ENCODE measurements at places on chromosomes 3 and 15. TPM values are rescaled to one million over a fixed set of nuclear protein-coding genes. Genes with fewer than 3 reads are reported as not detected.
A peak's percentile ranks its signal among the peaks of the same experiment; 100 is the strongest.

DNA sequence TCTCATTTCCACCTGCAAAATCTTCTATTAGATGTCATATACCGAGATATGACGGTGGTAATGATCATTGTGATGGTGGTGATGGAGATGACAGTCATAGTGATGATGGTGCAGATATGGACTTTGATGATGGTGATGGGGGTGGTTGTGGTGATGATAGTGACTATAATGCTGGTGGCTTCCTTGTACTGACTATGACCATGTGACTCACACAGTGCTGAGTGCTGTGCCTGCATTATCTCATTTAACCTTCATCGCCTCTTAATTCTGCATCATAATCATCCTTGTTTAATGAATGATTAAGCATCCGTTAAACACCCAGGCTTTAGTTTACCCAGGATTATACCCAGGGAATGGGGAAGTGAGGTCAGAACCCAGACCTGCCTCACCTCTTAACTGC is 331.7 kb downstream of the FEZF2 start:
- DNase-seq: no peak

- no peak for DNase-seq
These were observed 58.5 kb downstream of the RPL22L1 start for GRCh38 chr3:170811515-170811914.

DNA sequence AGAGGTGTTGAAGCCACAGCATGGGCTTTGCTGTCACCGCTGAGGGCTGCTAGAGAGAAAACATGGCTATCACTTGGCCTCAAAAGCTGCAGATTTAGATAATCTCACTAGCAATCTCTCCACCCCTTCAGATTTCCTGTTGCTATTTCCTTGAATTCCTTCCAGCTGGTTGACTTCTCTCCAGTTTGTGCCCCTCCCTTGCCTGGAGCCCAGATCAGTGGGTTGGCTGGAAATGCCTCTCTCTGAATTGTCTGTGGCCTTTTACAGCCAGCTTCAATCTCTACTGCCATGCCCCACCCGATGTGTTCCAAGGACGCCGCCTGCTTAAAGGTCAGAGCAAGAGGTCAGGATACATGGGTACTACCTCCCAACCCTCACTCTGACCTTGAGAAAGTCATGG is 294.1 kb downstream of the NTRK3 start:
- DNase-seq: no peak

DNA sequence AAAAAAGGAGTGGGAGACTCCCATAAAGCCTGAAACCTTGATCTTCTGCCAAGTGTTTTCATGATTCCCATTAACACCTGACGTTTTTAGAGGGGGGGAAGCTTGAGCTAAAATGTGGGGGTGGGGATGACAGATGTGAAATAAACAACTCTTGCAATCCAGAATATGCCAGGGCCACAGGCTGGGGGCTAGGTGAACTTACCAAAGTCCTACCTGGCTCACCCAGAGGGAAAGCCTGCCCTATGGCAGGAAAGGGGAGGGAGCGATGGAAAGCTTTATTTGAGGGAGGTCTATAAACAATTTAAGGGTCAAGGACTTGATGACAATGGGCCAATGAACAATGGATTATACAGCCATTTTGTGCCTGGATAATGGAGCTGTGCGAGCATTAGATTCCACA is 108.3 kb downstream of the LRIG1 start:
- no peak for DNase-seq

DNA sequence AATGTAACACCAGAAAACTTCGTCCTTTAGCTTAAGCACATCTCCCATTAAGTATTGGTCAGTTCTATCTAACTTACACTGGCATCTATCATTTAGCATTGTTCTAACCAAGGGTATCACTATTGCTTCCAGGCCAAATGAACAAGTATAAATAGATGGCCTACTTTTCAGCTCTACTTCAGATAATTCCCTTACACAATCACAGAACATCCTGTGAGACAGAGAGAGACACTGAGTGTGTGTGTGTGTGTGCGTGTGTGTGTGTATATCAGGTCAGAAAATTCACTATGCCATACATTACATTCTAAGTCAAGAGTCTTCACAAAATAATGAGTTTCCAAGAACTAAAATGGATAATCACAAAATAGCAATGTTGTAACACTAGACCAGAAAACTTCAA is 39.1 kb downstream of the SCAPER start:
- DNase-seq: no peak

The FBN1 gene
- 1,104 TPM for total RNA-seq

DNA sequence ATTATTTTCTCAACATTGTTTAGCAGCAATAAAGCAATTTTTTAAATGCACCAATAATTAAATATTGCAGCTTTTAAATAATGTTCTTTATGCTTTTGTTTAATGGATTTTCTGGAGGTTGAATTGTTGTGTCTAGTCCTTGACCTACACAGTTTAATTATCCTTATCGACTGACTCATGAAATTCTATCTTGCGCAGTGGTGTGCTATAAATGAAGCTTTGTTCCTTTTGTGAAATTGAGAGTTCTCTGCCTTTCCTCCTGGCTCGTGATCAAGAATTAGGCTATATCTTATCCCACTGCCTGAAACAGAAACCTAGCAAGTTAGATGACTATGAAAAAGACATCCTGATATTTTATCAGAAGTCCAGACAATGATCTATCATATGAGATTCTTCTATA is 37.0 kb upstream of the PIK3R4 start:
- no peak for DNase-seq

The TRIM42 gene
- not detected for total RNA-seq

DNA sequence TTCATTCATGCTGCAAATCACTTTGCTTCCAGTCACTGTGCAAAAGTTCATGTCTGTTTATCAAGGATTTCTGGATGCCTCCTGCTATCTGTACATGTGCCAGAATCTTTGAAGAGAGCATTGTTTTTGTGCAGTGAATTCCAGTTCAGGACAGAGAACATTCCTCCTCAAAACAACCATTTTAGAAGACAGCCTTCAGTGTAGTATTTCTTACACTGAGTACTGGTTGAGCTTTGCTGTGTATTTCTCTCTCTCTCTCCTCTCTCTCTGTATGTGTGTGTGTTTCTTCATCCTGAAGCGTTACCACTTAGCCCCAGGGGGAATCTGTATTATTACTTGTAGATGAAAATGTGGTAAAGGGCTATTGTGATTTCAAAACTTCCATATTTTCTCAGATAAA is 123.8 kb upstream of the CHL1 start:
- DNase-seq: no peak

The ESYT3 gene
- total RNA-seq: 0.34 TPM

The ZPLD1 gene
- not detected for total RNA-seq

DNA sequence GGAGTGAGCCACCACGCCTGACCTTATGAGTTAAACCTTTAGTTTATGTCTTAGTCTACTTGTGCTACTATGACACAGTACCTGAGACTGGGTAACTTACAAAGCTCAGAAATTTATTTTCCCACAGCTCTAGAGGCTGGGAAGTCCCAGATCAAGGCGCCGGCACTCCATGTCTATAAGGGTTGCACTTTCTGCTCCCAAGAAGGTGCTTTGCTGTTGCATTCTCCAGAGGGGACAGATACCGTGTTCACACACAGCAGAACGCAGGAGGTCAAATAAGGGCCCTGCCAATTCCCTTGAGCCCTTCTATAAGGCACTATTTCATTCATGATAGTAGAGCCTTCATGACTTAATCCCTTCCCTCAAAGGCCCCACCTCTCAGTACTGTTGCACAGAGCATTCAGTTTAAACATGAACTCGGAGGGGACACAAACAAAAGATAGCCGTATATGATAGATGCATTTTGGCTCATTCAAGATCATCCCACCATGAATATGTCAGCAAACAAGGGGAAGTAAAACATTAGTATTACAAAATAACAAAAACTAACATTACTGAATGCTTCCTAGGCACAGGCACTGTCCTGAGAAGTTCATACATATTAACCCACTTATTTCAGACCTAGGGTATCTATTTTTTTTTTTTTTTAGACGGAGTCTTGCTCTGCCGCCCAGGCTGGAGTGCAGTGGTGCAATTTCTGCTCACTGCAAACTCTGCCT is 26.5 kb downstream of the PLA1A start:
- DNase-seq: no peak

DNA sequence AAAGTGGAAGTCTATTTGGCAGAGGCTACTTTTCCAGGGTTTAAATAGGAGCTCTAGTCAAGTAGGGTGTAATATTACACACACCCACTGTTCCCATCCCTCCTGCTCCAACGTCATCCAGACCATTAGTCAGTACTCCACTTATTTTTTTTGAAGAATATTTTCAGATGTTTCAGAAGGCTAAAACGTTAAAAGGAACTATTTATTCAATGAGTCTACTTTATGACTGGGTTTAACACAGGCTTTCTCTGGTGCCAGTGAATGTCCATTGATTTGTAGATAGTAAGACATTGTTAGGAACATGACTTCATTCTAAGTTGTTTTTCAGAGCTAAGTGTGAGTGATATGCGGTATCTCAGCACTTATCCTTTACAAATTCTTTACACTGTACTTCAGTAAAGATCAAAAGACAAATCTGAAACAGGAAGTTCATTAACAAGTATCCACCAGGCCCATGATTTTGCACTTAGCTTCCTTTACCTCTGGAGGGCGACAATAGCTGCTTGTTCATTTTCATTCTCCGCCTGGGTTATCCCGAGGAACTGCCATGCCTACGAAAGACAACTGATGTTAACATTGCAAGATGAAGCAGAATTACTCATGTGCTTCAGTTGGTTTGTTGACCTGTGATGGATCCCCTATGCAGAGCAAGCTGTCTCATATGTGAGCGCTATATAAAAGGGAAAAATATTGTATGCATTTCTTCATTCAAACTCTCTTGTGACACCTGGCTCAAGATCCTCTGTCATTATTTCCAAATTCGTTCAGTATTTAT is 158.7 kb downstream of the USP13 start:
- no peak for DNase-seq

DNA sequence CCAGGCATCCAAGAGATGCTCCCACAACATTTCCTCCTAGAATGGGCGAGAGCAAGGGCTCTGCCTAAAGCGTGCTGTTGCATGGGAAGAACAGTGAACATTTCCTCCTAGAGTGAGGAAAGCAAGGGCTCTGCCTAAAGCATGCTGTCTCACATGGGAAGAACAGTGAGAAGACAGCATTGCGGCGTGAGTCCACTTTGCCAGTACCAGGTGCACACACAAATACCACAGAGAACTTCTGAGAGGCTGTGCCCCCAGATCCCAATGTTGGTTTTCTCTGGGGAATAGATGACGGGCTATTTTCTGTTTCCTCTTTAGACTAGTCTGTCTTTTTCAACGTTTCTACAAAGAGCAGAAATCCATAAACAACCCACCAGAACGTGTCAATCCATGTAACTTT is 142.9 kb downstream of the LRRK1 start:
- peak; percentile 53 for DNase-seq

GRCh38 chr3:49772703-49773102 is 13.6 kb downstream of the IP6K1 start:
- DNase-seq: no peak

The RHOV gene
- total RNA-seq: 0.46 TPM

GRCh38 chr3:46894256-46894655 is 16.7 kb downstream of the PTH1R start:
- no peak for DNase-seq

DNA sequence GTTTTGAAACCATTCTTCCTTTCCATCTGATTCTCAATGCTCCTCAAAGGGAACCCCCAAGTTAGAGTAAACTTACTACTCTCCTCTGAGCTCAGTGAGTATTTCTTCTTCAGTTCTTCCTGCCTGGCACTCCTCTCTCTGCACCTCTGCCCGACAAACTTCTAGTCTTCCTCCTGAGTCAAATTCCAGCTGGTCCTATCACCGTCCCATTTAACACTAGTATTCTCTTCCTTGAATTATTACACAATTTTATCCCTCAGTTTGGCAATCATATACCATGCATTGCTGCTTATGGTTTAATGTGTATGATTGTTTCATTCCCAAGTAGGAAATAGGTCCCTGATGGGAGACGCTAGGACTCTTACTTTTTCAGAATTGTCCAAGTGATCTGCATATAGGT is 279.7 kb downstream of the MECOM start:
- no peak for DNase-seq

The NOP10 gene
- 200 TPM for total RNA-seq

The CNTN4 gene
- 51.4 TPM for total RNA-seq

The IL12A gene
- total RNA-seq: not detected

The PLSCR2 gene
- total RNA-seq: not detected

The C3orf80 gene
- not detected for total RNA-seq

DNA sequence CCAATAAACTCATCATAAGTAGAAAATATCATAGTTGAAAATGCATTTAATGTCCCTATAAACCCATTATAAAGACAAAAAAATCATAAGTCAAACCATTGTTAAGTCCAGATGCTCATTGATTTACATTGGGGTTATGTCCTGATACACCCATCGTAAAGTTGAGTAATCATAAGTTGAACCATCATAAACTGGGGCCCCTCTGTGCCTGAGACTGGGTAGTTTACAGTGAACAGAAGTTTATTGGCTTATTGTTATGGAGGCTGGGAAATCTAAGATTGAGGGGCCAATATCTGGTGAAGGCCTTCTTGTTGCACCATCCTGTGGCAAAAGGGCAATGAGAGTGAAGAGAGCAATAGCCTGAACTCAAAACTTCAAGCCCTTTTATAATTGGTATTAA is 10.6 kb downstream of the MKRN3 start:
- no peak for DNase-seq

- no peak for DNase-seq
These were observed 1108.3 kb downstream of the ROBO1 start for GRCh38 chr3:78659386-78659987.

The CASR gene
- not detected for total RNA-seq

The DOCK3 gene
- 0.24 TPM for total RNA-seq

The LRRC2 gene
- 1.2 TPM for total RNA-seq

The LRRK1 gene
- total RNA-seq: 16.3 TPM

The PEAK1 gene
- total RNA-seq: 125 TPM

DNA sequence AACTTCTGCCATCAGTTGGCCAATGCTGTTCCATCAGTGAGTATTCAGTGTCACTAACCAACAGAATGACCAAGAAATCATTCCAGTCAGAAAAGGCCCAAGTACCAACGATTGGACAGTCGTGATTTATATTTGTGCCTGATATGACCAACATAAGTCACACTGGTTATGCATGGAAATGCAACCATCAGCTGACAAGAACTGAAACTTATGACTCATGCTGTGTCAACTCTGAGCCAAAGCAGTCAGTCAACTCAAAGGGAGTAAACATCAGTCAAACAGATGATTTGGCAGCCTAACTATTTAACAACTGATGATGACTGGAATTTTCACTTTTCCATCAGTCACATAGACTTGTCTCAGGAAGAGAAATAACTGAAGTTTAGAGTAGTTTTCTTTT is 142.4 kb downstream of the ANXA2 start:
- no peak for DNase-seq

DNA sequence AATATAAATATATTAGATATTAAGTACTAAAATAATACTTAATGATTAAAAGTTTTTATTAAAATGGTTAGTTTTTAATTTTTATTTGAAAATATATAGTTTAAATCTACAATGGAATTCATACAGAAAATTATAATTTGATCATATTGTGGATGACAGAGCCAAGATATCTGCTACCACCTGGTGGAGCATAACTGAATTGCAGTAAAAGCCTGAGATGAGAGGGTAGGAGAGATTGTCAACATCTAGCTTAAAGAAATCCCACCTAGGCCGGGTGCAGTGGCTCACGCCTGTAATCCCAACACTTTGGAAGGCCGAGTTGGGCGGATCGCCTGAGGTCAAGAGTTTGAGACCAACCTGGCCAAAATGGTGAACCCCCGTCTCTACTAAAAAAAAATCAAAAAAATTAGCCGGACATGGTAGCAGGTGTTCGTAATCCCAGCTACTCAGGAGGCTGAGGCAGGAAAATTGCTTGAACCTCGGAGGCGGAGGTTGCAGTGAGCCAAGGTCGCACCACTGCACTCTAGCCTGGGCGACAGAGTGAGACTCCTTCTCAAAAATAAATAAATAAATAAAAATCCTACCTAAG is 25.1 kb upstream of the CSTA start:
- no peak for DNase-seq

The PLOD2 gene
- 97.1 TPM for total RNA-seq

Measured in osteocyte (in vitro differentiated cells).